ENCODE measurements at places on chromosomes 7 and 10.

DNA sequence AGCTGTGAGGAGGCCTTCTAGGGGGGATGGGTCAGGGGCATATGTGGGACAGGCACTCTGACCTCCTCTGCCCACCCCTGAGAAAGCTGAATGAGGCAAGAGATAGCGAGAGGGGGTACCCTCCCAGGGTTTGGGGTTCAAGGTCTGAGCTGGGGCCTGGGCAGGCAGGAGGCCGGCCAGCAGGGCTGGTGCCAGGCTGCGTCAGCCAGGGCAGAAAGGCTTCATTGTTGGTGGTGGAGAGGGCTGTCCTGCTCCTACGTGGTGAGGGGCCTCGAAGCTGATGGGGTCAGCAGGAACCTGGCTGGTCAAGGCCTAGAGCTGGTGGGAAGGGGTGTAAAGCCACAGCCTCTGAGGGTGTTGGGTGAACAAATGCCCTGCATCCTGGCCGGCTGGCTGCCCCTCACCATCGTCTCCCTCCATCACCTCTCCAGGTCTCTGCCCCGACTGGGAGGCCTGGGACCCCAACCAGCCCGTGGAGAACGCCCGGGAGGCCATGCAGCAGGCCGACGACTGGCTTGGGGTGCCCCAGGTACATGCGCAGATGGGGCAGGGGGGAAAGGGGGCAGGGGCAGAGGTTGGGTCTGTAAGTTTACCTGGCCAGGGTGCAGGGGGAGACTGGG, 6.6 kb downstream of the FLNC start:
- no peak for DNase-seq

DNA sequence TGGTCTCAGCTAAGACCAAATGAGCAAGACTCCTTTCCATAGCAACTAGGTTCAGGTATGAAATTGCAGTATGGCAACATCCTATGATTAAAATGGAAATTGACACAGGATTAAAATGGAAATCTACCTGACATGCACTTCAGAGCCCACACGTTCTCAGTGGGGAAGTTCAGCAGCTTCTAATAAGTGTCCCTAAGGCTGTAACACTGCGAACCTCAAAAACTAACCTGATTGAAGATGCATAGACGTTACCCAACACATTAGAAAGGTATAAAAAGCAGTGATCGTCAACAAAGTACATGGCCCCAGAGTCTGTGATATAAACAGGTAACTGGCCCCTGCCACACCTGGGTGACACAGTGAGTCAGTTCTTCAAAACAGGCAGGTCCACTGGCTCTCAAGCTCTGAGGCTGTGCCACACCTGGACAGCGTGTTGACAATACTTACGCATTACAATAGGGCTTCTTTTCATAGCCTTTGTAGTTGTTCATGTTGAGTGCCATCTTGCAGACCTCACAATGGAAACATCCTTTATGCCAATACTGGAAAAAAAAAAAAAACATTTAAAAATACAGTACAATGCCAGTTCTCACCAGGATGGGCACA, 274.9 kb upstream of the NEBL start:
- DNase-seq = no peak

DNA sequence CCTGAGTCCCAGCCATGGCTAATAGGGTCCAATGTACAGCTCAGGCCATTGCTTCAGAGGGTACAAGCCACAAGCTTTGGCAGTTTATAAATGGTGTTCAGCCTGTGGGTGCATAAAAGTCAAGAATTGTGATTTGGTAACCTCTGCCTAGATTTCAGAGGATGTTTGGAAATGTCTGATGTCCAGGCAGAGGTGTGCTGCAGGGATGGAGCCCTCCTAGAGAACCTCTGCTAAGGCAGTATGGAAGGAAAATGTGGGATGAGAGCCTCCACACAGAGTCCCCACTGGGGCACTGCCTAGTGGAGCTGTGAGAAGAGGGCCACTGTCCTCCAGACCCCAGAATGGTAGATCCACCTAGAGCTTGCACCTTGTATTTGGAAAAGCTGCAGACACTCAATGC, 779.9 kb downstream of the GRM8 start:
- no peak for DNase-seq

DNA sequence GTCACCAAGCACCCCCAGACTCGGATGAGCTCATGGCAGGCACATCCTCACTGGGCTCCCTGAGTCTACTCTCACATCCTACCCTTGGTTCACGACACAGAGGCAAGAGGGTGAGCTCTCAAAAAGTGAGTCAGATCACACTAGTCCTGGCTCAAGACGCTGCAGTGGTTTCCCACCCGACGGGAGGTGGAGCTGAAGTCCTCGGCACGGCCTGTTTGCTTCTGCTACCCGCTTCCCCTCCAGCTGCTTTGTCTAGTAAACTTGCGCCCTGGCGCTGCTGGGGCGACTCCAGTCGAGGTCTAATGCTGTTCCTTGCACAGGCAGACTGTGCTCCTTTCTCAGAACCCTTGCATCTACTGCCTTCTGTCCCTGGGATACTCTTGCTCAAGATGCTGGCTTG, 13.5 kb upstream of the SFMBT2 start:
- no peak for DNase-seq

DNA sequence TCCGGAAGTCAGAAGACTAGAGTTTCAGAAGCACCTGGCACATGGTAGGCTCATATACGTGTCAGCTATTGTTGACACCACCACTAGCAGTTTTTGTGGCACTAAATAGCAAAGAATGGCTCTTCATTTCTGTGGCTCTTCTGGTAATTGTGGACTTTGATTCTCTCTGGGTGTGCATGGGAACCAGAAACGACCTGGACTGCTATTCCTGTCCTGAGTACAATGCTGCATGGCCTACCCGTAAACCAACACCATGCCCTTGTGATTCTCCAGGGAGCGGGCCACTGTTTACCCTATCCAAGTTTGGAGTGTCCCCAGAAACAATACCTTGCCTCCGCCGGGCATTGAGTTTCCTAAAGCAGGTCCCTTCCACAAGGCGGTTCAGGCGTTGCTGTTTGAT, 162.9 kb upstream of the AOAH start:
- no peak for DNase-seq

DNA sequence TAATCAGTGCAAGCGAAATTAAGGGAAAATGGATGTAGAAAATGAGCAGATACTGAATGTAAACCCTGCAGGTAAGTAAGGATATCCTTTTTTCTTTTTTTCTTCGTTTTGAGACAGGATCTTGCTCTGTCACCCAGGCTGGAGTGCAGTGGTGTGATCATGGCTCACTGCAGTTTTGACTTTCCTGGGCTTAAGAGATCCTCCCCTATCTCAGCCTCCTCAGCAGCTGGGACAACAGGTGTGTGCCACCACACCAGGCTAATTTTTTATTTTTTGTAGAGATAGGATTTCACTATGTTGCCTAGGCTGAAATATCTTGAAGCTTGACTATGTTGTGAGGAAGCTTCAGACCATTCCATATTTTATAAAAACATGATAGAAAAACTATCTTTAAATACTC, 4.3 kb downstream of the PDCD4 start:
- DNase-seq = no peak

- DNase-seq = no peak
Measured at GRCh38 chr10:117322260-117322659, 53.0 kb downstream of the PDZD8 start.

DNA sequence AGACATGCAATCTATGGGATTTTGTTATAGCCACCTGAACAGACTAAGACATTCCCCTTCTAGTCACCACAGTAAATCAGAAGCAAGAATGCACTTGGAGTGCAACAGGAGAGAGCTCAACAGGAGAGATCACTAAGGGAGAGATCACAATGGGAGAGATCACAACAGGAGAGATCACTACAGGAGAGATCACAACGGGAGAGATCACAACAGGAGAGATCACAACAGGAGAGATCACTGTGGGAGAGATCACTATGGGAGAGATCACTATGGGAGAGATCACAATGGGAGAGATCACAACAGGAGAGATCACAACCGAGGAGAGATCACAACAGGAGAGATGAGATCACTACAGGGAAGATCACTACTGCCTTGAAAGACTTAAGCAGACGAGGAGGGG, 238.5 kb upstream of the PITRM1 start:
- no peak for DNase-seq

DNA sequence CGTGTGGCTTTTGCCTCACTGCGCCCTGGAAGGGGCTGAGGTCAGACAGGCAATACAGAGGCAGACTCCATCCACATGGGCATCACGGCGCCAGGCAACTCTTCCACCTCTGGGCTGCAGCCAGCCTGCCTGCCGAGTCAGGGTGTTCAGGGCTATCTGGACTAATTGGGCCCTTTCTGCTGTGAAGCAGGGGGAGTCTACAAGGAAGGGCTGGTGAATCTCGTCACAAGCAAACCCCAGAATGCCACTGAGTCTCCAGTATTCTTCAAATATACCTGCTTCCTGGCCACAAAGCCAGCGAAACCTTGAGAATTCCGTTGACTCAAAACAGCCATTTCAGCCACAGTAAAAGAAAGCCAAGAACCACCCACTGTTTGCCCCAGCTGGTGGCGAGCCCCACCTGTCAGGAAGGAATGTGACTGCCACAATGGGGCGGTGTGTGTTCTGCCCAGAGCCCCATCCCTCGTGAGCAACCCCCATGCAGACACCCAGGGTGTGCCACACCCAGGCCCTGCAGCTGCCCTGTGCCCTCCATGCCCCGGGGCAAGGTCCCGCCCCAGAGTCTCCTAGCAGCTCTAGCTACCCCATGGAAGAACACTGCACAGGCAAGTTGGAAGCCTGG, 117.3 kb downstream of the FAM53B start:
- DNase-seq = no peak

- DNase-seq = no peak
Measured at GRCh38 chr10:30155401-30155800, 96.0 kb upstream of the JCAD start.

GRCh38 chr10:15196021-15196834, 27.7 kb upstream of the NMT2 start:
- no peak for DNase-seq

All from esophagus squamous epithelium (tissue), 5 donors.